Stimulated activated CD8-positive, alpha-beta memory T cell treated with anti-CD3 and anti-CD28 coated beads, Interleukin-4, amount 100 ng/mL, for 48 hours (primary cell): ENCODE measurements at places on chromosomes 3 and 15.
A peak's percentile ranks its signal among the peaks of the same experiment; 100 is the strongest.

GRCh38 chr3:147616998-147617619 is 207.9 kb downstream of the ZIC1 start:
- no peak for DNase-seq

GRCh38 chr15:94576889-94577533 is 345.6 kb downstream of the MCTP2 start:
- peak; percentile 60 for DNase-seq

GRCh38 chr3:27279123-27279522 is 90.1 kb downstream of the NEK10 start:
- DNase-seq, result no peak

DNA sequence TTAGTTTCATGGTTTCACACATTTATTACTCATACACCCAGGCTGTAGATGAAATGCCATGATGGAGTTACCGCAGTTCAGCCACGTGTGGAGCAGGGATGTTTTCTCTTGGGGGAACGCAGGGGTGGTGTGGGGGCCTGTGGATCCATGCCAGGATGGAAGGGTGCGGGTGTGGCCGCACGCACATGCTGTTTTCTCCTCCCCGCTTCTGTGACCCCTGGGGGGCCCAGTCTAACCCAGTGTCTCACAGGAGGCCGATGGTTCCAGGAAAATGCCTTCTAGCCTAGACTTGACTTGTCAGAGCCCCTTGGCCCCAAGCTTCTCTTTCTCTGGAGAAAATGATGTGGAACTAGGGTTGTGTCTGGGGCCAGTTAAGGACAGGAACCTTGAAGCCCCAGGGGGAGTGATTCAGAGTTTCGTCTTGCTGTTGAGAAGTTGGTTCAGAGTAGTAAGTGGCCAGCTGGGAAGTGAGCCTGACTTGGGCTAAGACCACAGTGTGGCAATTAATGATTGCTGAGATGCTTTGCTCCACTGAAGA is 240.4 kb upstream of the BHLHE40 start:
- no peak for DNase-seq

DNA sequence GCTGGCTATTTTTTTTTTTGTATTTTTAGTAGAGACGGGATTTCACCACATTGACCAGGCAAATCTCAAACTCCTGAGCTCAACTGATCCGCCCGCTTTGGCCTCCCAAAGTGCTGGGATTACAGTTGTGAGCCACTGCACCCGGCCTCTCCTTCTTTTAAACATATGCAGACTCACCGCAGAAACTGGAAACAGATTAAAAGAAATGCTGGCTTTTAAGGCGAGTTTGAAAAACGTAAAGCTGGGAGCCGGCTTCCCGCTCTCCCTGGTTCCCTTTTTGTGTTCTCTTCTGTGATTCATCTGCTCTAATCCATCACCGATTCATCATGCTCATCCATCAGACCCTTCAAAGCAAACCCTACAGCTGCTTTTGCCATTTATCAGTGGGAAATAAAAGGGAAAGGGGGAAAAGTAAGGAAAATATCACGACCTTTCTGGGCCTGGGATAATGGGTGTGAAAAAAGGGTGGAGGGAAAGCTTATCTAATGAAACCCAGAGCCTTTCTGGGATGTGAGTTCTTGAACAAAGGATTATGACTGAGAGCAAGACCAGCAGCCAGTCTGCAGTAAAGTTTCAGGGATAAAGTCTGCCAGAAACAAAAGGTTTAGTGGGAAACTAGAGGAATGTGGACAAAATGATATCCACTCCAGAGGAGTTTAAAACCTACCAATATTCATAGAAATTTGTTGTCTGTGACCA is 92.3 kb upstream of the LRIG1 start:
- DNase-seq, result no peak

DNA sequence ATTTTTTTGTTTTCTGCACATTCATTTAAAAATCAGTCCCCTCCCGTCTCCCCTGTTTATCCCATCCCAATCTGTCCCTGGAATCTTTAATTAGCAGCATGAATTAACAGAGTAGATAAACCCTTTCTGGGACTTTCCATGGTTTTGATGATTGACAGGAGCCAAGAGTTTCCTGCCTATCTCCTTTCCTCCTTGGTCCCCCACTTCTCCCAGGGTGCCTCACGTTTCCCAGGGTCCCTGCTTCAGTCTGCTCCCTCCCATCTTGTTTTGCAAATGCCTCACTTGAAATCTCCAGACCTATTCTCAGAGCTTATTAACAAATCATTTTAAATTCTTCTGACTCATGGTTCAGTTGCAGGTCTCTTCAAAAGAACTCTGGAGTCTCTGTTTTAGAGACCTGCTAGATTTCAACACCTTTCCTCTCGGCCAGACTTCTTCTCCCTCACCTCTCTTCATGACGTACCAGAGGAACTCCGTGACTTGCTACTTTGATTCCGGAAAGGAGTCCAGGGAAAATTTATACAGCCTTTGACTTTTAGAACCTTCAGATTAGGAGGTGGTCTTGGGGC is 238.5 kb downstream of the ITPR1 start:
- DNase-seq, result no peak

- no peak for DNase-seq
These were observed 47.0 kb downstream of the EXD1 start for GRCh38 chr15:41183581-41183980.

DNA sequence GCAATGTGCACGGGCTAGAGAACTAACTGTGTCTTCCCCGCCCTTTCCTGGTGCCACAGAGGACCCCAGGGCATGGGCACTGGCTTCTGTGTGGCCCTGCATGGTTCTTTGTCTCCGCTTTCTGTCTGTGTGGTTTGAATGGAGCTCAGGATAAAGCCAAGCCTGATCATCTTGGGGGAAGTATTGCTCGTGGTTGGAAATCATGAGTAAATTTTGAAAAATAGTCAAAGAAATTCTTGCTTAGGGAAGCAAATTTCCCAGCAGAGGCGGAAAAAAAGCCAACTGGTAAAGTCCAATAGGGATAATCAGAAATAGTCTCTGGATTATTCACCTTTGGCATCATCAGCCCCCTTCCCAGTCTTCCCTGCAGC is 55.4 kb downstream of the MAGEF1 start:
- no peak for DNase-seq

- peak; percentile 81 for DNase-seq
These were observed at the start of gene IQSEC1 for GRCh38 chr3:13073326-13074005. IQSEC1 (minus strand) TSS chr3:13073429; CDS start chr3:13073014, 415 bp downstream.

- DNase-seq, result no peak
These were observed 413.9 kb downstream of the RBMS3 start for GRCh38 chr3:29694783-29695182.

GRCh38 chr3:181568693-181569092 is 143.0 kb upstream of the SOX2 start:
- DNase-seq, result no peak

- DNase-seq, result no peak
These were observed 16.8 kb downstream of the EMC4 start for GRCh38 chr15:34241376-34242330.

- DNase-seq, result no peak
These were observed 85.0 kb downstream of the TCF12 start for GRCh38 chr15:57003418-57003817.

- no peak for DNase-seq
These were observed 513.6 kb upstream of the KCNMB2 start for GRCh38 chr3:178022599-178022998.

DNA sequence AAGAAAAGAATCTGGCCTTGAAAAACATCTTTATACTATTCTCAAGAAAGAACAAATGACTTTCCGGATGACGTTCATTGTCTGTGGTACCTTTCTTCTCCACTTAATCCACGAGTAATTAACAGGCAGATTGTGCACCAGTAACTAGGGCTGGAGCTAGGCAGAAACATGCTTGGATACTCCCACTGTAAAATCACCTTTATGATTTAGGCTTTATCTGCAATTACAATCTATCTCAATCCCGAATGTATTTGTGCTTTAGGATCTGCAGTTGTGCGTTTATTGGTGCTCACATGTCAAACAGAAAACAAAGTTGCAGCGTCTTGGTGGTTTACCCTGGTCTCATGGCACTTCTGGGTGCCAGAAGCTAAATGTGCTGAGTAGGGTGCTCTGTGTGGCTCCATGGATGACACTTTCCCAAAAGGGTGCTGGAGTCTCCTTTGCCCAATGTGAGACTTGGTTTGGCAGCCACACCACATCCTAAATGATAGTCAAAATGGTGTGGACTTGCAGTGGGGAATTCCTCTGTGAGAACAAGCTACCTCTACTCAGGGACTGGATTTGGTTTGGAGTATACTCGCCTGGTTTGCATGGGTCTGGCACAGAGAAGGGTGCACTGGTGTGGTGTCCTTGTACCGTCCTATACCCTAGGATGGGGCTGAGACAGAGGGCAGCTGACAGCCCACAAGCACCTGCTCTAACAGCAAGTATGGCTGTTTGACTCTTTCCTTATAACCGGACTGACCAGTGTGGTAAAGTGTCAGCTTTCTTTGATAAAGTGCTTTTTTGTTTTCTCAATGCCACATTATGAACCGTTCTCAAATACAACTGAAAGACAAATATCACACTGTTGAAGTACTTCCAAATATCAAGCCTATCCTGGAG is 7.7 kb downstream of the SERP1 start:
- no peak for DNase-seq

DNA sequence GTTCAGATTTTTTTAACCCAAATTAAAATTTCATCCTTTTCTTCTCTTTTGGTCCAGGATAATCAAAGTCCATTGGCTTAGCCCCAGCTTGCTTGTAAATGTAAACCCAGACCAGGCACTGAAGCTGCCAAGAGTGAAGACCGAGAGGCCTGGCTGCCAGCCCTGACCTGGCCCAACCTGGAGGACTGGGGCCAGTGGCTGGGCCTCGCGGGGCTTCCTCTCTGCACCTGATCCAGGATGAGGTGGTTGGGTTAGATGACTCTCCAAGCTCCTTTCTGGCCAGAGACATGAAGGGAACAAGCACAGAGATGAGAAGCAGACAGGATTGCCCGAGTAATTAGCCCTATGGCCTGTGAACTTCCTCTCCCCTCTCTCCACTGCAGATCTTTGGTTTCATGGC is 50.6 kb downstream of the CMTM6 start:
- DNase-seq, result peak; percentile 18

DNA sequence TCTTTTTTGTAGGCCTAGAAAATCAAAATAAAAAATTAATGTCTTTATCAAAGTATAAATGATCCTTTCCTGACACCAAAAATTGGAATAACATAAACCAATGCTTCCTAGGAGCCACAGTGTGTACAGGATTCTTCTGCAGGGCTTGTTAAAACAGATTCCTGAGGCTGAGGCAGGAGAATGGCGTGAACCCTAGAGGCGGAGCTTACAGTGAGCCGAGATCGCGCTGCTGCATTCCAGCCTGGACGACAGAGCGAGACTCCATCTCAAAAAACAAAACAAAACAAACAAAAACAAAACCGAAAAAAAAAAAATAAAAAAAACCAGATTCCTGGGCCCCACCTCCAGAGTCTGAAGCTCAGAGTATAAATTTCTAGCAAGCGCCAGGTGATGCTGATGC is 78.0 kb downstream of the PEX5L start:
- no peak for DNase-seq

GRCh38 chr3:17551895-17552294 is 190.5 kb downstream of the TBC1D5 start:
- DNase-seq, result no peak

GRCh38 chr3:52144796-52145735 is 9.2 kb downstream of the POC1A start:
- DNase-seq, result no peak

DNA sequence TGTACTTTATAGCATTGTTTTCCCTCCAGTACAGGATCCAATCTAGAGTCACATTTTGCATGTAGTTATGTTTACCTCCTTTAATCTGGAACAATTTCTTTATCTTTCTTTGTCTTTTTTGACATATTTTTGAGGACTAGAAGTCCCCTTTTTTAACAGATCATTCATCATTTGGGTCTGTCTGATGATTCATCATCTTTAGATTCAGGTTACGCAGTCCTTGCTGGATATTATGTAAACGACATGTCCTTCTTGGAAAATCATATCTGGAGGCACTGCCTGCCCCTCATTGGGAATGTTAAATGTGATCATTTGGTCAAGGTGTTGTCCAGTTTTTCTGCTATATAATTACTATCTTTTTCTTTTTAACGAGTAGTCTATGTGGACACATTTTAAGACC is 18.3 kb downstream of the TGM4 start:
- DNase-seq, result no peak

DNA sequence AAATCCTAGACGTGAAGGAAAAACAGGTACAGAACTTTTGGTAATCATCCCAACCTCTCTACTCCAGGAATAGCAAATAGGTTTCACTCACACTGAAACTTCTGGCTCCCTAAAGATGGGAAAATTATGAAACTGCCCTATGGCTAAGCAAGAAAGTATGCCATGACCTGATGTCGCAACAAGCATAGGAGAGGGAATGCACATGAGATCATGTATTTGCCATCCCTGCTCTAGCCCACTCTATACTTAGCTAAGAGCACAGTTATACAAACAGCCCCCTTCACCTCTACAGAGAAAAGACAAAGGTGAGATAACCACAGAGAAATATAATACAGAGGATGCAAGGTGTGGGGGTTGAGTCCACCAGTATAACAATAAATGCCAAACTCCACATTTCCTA is 102.7 kb downstream of the TBC1D5 start:
- DNase-seq, result no peak

GRCh38 chr15:31397851-31398661 is 71.4 kb downstream of the KLF13 start:
- no peak for DNase-seq

DNA sequence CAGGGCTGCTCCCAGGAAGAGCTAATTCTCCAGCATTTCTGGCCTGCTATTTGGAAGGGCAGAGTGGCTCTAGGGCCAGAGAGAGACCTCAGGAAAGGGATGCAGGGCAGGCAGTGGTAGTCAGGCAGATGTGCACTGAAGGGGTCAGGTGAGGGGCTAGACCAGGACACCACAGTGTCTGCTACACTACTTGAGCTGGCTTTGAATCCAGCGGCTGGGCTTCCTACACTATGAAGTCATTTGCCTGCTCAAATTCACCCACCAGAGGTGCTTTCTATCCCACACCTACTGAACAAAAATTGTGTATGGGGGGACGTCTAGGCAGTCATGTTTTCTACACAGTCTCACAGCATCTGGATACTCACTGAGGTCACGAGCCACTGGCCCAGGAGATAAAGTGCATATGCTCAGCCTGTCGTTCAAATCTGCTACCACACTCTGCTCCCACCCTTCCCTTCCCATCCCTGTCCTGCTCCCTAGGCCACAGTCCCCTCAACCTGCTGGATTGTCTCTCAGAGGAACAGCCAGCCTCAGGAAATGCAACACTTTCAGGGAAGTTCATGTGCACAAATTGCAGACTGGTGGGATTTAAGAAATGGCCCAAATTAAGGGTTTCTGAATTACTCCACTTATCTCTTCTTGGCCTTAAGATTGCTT is 49.9 kb upstream of the SLC6A11 start:
- DNase-seq, result no peak

DNA sequence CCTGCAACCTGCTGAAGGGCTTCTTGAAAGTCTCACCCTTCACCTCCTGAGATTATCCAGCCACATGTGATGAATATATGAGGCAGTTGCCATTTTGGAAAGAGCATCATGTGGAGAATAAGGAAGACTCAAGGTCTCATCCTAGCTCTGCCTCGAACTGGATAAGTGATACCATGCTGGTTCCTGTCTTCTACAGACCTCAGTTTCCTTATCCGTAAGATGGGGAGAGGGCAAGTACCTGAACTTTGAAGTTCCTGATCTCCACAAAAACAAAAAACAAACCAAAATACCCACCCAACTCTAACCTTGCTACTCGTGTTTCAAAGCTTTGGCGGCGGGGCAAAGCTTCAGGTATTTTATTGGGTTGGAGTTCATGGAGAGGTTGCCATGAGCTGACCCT is 31.5 kb upstream of the ITGA11 start:
- no peak for DNase-seq
